Right forelimb (tissue), 1 donor: ENCODE measurements at places on chromosomes 13 and 19.

DNA sequence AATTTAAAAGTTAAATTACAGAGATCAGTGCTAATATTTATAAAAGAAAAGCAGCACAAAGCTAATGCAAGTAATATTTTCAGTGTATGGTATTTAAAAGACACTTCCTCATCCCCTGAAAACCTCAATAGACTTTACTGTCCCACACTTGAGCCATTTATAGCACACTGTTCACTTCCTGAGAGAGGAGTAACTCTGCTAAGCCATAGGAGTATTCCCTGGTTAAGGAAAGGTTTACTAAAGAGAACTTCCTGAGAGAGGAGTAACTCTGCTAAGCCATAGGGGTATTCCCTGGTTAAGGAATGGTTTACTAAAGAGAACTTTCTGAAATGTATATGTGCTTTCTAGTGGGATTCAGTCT, 159.4 kb downstream of the NHLRC3 start:
- DNase-seq: no peak

GRCh38 chr19:54207983-54208783, 7.5 kb downstream of the RPS9 start:
- peak; percentile 56 for DNase-seq

GRCh38 chr19:6041071-6041470, 63.1 kb upstream of the RANBP3 start:
- no peak for DNase-seq

DNA sequence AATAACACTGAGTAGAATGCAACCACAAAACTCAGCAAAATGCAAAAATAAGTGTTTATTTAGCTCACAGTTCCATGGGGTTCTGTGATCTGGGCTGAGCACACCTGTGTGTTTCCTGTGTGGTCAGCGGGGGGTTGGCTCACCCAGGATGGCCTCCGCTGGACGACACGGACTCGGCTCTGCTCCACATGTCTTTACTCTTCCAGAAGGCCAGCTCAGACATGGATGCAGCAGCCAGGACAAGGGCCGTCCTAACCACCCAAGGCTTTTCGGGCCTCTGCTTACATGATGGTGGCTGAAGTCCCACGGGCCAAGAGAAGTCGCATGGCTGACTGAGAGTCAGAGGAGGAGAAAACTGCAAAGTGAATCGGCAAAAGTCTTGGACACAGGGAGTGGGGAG, 153.5 kb upstream of the IRS2 start:
- DNase-seq: no peak

DNA sequence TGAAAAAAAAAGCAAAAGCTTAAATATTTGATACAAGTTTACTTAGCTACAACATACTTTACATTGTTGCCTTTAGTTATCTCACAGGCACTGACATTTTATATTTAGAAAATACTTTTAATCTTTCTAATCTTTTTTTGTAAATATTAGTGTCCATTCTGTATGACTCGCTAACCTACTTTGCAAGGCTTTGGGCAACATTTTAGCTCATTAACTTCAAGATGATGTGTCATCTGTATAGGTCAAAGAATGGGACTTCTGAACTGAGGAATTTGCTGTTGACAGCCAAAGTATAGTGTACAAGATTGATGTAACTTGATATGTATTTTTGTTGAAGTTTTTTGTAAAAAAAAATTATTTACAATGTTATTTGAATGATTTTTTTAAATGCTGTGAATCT, 2.7 kb upstream of the C1QTNF9 start:
- no peak for DNase-seq

DNA sequence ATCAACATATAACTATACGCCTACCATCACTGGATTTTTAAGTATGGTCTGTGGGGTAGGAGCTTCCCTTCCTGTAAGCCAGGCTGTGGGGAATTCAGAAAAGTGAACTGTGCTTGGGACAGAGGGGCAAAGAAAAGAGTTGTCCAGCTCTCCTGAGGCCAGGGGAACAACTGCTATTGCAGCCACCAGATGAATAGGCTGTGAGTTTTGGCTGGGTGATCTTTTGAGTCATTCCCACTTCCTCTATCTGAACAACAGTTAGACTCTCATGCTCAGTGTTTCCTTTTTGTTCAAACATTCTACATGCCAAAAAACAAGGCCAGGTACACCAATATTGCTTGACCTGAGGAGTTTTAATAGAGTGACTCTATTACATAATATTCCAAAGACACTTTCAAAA, 426.2 kb upstream of the DACH1 start:
- DNase-seq: no peak

- no peak for DNase-seq
Measured at GRCh38 chr13:110162866-110163658, 143.9 kb downstream of the COL4A1 start.

- no peak for DNase-seq
Measured at GRCh38 chr13:74920920-74921319, 561.0 kb downstream of the TBC1D4 start.

GRCh38 chr13:26022538-26023292, 29.1 kb downstream of the SHISA2 start:
- DNase-seq: peak; percentile 74

DNA sequence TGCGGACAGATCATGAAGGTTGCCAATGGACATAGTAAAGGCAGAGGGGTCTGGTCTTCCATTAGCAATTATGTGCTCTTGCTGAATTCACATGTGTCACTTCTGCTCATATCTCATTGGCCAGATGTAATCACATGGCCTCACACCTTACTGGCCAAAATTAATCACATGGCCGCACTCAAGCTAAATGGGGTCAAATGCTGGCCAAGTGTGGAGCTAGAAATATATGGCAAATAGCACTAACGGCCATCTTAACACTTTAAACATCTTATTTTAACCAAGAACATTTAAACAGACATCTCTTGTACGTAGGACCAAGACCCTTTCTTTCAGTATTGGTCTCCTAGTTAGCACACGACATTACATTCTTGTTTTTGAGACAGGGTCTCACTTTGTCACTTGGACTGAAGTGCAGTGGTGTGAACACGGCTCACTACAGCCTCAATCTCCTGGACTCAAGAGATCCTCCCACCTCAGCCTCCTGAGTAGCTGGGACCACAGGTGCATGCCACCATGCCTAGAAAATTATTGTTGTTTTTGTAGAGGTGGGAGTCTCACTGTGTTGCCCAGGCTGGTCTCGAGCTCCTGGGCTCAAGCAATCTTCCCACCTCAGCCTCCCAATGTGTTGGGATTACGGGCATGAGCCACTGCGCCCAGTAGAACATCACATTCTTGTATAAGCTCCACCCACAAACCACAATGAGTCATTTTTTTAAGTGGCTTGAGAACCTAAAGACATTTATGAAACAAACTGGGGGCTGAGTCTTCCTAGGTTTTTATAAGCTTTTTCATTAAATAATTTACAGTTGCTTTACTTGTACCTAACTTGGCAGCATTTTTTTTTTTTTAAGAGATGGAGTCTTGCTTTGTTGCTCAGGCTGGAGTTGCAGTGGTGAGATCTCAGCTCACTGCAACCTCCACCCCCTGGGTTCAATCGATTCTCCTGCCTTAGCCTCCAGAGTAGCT, 2.9 kb upstream of the PTOV1 start:
- no peak for DNase-seq

DNA sequence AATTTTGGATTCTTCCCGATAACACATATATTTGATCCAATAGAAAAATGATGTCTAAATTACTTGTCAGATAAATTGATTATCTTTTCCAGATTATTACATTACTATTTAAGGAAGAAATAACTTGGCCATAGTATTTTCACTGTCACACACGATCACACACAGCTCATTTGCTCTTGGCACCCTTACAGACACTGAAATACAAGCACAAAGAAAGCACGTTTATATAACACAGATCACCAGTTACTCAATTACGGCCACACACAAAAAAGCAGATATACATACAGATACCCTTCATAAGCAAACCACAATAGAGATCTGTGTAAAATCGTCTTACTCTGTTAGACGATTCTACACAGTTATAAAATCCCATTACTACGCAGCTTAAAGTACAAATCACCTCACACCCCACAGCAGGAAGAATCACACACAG, 716 bp upstream of the ZNF420 start:
- no peak for DNase-seq

DNA sequence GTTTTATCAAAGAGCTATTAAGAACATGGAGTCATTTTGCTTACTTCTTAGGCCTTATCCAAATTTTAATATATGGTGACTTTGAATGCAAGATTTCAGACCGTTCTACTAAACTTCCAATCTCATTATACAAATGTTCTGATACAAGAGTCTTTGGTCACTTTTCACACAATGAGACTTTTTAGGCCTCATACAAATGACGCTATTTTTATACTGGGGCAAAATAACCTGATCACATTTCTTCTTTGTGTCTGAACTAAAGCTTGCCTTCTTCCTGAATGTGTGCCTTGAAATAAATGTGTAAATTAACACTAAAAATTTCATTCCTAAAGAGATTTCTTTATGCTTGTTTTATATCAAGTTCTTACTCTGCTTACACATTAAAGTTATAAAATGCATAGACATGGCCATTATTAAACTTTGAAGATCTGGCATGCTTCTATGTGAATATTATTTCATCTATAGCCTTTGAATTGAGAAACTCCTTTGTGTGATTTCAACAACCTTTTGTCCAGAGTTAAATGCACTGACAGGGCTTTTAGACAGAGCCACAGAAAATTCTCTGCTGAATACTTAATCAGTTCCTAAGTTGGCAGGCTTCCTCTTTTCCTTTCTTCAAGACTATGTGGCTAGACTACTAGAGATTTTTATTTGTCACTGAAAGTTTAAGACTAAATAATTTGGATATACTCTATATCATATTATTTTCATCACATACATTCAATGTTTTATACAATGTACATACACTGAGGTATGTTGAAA, 86.1 kb downstream of the EDNRB start:
- DNase-seq: no peak
